CD4-positive, alpha-beta memory T cell (primary cell): ENCODE measurements at places on chromosomes 11 and 22.

- DNase-seq, result no peak
Measured at GRCh38 chr22:35328472-35328885, 28.8 kb downstream of the TOM1 start.

DNA sequence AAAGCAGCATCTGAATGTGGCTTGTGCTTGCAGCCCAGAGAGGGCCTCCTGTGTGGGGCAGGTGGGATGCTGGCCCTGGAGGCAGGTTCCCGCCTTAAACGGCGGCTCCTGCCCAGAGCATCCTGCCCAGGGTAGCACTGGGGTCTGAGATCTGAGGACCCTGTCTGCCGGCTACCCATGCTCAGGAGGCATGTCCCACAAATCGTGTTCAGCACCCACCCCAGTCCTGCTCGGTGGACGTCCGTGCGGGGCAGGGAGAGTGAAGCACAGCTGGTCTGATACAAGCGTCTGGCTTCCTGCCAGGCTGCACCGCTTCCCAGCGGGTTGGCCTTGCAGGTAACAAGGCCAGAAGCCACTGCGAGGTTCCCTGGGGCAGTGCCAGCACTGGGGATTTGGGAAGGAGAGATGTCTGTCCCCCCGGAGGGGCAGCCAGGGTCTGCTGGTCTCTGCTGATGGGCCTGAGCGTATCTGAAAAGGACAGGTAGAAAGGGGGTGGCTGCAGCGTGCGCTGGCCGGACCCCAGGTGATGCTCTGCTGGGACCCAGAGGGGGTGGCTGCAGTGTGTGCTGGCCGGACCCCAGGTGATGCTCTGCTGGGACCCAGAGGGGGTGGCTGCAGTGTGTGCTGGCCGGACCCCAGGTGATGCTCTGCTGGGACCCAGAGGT is 3.6 kb downstream of the TRABD start:
- no peak for DNase-seq

- DNase-seq, result no peak
Measured at GRCh38 chr11:126507646-126508045, 152.2 kb downstream of the ST3GAL4 start.

DNA sequence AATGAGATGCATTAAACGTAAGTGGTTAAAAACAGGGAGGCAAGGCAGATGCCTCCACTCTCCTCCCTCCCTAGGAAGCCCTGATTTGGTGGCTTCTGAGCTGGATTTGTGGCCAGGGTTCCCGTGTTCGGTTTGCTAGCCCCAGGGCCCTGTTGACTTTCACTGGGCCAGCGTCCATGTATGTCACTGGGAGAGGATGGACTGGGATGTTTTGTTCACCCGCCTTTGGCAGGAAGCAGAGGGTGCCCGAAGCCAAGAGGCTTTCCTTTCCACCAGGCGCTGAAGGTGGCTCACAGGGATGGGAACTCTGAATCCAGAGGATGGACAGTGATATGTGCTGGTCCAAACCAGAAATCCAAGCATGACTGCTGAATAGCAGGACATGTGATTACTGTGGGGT is 146.6 kb downstream of the CSNK2A3 start:
- DNase-seq, result no peak

- no peak for DNase-seq
Measured at GRCh38 chr11:65672180-65672860, 9.6 kb upstream of the RELA start.

GRCh38 chr22:45554040-45554406 is 51.3 kb downstream of the FBLN1 start:
- DNase-seq, result no peak

DNA sequence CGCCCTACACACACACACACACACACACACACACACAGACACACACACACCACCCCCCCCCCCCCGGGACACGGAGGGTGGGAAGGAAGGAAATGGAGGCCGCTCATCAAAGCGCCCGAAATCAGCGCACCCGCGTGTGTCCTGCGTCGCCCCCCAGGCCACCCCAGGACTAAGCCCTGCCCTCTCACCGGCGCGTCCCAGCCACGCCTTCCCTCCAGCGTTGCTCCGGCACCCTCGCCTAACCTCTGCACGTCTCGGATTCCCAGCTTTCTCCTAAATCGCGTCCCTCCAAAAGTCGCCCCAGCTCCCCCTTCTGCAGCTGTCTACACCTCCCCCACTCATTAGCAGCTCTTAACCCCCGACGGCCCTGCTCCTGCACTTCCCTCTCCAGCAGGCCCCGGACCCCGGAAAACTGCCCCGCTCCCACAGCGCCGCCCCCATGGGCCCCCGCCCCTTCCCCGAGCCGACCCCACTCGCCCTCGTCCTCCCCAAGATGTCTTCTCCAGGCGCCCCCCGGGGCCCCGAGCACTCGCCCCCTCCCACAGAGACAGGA is 557 bp downstream of the PACSIN2 start:
- peak; percentile 62 for DNase-seq

DNA sequence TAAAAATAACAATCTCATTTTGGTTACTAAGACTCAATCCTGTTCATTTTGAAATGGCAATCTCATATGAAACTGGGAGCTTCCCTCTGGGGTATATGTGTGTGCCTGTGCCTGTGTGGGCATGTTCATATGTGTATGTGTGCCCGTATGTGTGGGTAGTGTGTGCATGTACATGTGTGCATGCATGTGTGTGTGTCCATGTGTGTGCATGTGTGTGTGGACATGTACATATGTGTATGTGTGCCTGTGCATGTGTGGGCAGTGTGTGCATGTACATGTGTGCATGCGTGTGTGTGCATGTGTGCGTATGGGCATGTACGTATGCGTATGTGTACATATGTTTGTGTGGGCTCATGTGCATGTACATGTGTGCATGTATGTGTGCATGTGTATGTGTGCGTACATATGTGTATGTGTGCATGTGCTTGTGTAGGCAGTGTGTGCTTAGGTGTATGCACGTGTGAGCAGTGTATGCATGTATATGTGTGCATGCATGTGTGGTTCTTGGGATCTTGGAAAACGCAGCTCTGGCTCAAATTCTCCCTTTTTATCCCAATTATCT is 24.5 kb upstream of the CACNG2 start:
- DNase-seq, result no peak

DNA sequence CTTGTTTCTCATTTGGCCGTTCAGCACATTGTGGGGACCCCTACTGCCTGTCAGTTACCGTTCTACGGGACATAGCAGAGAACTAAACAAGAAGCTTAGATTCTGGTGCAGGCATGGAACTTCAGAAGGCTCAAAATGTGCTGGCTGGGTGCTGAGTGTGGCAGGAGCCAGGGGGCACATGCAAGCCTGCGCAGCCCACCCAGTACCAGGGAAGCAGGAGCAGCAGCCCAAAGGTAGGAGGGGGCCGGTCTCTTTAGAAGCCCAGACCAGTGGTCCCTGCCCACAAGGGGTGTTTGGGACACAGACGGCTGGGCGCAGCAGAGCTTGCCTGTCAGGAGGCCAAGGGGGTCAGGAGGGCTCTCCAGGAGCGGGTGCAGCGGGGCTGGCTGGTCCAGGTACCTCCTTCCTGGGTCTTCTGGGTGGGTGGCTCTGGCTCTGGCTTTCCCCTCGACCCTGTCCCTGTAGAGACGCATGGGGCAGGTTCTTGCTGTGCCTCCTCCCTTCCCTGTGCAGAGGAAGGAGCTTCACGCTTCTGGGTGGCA is 2.2 kb downstream of the PTDSS2 start:
- DNase-seq, result no peak

DNA sequence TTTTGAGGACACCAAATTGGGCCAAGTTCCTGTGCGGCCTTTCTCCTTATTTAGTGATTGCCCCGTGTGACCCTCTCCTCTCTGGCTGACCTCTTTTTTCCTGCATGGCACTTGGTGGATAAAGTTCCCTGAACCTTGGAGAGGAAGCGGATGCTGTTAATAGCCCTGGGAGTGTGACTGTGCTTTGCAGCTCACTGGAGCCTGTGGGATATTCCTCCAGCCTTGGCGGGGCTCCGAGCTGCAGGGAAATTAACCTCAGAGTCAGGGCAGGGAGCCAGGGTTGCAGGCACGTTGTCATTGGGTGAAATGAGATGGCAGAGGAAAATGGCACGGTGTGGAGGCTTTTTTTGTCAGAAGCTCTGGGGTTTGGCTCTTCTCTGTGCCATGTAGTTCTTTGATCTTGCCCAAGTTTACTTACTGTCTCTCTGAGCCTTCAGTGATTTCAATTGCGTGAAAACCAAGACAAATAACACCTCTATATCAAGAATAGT is 965 bp downstream of the OR9Q1 start:
- DNase-seq, result no peak

GRCh38 chr11:118845369-118845768 is 38.3 kb upstream of the CXCR5 start:
- no peak for DNase-seq

- no peak for DNase-seq
Measured at GRCh38 chr11:123093739-123094138, 31.8 kb upstream of the HSPA8 start.

- no peak for DNase-seq
Measured at GRCh38 chr22:38115423-38116205, 5.1 kb upstream of the BAIAP2L2 start.

DNA sequence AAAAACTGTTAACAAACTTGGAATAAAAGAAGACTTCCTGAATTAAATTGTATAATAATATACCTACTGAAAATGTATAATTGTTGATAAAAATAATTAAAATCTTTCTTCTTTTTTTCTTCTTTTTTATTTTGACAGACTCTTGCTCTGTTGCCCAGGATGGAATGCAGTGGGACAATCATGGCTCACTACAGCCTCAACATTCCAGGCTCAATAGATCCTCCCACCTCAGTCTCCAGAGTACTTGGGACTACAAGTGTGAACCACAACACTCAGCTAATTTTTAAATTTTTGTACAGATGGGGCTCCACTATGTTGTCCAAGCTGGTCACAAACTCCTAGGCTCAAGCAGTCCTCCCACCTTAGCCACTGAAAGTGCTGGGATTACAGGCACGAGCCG is 1063.8 kb upstream of the CNTN5 start:
- DNase-seq, result no peak

DNA sequence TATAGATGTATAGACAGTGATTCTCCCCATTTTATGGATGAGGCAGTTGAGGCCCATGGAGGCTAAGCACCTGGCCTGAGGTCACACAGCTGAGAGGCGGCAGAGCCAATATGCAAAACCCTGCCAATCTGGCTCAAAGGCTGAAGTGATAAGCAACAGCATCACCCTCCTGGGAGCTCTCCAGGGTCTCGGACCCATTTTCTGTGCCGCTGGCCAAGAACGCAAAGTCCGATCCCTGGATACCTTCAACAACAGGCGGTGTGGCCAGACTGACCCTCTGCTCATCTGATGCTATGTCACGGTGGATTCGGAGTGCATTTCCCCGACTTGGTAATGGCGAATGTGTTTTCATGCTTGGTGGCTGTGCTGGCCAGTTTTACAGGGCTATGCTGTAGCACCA is 595.0 kb downstream of the TBC1D22A start:
- DNase-seq, result no peak

DNA sequence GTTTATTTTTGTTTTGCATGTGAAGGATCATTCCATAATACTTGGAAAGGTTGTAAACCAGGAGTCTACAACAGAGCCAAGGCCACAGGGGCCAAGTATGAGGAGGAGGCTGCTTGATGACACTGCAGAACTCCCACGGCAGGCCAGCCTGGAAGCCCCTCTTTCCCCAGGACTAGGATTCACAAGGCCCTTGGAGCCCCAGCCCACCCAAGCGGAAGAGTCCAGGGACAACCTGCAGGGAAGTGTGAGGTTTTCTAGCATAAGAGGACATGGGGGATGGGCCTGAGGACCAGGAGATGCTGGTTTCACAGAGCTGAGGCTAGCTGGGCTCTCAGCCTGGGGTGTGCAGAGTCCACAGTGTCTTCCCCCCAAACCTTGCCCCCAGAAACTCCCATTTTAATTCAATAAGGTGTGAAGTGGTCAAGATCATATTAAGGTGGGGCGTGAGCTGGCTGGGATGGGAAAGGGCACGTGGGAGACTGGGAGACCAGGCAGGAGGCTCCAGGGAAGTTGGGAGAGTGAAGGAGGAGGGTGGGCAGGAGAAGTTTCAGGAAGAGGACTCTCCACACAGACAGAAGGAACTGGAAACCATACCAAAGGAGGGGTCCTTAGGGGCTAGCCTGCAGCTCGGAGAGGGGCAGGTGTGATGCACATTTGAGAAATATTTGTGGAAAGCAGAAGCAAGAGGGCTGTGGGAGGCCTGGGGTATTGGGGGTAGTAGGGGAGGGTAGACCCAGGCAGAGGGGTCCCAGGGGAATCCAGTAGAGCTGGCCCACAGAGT is 12.4 kb downstream of the GNAZ start:
- no peak for DNase-seq

GRCh38 chr22:47088480-47089158 is 326.2 kb downstream of the TBC1D22A start:
- DNase-seq, result no peak

DNA sequence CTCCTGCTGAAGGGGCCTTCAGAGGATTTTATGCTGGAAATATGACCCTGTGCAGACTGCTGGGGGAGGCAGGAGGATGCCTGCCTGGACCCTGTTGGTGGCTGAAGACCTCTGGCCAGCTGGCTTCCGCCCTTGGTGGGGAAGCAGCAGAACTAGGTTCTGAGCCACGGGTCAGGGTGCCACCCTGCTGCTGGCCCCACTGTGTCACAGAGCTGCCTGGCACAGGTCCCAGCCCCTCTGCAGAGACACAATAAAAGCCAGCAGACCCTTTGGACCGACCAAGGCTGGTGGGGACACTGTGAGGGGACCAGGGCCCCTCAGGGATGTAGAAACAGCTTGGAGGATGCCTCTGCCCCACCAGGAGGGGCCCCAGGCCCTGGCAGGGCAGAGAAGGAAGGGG is 6.9 kb upstream of the SREBF2 start:
- no peak for DNase-seq

GRCh38 chr11:68020575-68020974 is 9.9 kb upstream of the NDUFS8 start:
- DNase-seq, result no peak

- DNase-seq, result no peak
Measured at GRCh38 chr11:69496631-69497220, 15.3 kb downstream of the LINC01488 start.
